ENCODE measurements at places on chromosomes 11 and 22.
A peak's percentile ranks its signal among the peaks of the same experiment; 100 is the strongest.

DNA sequence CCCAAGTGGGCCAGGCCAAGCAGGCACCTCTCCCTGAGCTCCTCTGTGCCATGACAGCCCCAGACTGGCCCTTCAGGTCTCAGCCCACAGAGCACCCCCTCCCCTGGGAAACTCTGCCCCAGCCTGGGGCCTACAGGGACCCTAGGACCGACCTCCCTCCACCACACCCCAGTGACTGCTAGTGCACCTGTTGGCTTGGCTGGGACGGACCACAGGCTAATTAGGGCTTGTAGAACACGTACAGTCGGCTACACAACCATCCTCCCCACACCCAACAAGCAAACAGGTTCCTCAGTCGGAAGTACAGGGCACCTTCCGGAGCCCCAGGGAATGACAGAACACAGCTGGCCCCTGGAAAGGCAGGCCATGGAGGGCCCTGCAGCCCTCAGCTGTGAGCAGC lies 4.3 kb downstream of the SBF1 start:
- peak; percentile 58 for DNase-seq

- DNase-seq: no peak
Measured at GRCh38 chr11:78607696-78608095, 33.0 kb upstream of the NARS2 start.

- DNase-seq: no peak
Measured at GRCh38 chr11:61082931-61083531, 19.3 kb upstream of the CD5 start.

- DNase-seq: no peak
Measured at GRCh38 chr11:129620237-129621104, 195.2 kb upstream of the TMEM45B start.

GRCh38 chr11:85821636-85822035 lies 10.7 kb upstream of the SYTL2 start:
- DNase-seq: no peak

- no peak for DNase-seq
Measured at GRCh38 chr11:78414321-78415051, 3.1 kb downstream of the GAB2 start.

- peak; percentile 42 for DNase-seq
Measured at GRCh38 chr22:31969789-31970489, 25.6 kb downstream of the YWHAH start.

DNA sequence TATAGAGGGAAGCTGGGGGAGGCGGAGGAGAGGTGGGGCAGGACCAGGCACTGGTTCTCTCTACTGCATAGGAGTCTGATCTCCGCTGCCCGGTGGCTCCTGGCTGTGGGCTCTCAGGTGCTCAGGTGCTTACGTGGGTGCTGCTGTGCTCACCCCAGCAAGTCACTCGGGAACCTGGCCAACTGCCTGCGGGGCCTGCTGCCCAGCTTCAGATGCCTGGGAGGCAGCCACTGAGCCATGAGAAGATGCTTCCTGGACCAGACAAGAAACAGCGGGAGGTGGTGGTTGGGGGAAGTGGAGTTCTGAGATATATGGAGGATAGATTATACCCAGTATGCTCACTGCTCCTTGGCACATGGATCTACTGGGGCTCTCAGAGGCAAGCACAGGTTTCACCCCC lies 1303.4 kb downstream of the TBC1D22A start:
- no peak for DNase-seq

- no peak for DNase-seq
Measured at GRCh38 chr22:20466659-20467379, 28.8 kb downstream of the KLHL22 start.

DNA sequence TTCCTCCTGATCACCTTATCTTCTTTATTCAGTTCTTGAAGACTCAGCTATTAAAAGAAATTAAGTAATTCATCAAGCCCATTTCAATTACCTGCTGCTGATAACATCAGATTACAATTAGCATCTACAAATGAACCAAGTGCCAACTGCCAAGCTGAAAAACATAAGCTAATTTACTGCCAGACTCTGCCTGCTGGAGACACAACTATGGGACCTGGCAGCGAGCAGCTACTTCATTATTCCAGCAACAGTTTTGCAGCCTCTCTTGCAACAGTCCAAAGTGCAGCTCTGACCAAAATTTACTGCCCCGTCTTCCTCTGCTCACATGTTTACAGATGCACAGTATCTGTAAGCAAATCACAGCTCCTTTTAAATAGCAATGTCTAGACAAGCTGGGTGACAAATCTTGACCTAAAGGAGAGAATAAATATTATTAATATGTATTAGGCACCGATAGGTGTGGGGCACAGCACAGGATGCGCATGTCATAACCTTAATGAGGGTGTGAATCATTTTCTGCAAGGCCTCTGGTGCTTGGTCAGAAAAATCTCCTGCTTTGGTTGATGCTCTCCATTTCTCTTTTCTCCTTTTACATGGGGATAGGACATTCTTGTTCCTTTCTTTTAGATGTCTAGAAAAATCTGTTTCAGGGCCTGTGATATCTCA lies 232.2 kb upstream of the PITPNB start:
- no peak for DNase-seq

- no peak for DNase-seq
Measured at GRCh38 chr11:94757037-94757735, 11.0 kb upstream of the AMOTL1 start.

DNA sequence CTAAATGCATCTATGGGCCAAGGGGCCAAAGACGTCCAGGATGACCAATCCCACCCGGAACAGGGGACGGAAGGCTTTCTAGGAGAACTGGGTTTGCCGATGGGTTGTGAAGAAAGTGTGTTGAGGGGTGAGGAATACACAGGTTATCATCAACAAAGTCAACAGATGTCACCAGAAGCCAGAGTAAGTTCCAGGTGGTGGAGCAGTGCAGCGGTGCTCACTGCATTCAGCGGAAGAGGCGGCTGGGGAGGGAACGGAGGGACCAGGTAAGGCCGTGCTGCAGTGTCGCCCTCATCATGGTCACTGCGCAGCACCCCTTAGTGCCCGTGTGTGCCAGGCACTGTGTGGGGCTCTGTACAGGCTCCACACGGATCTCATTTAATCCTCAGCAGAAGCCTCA lies 176.0 kb downstream of the EFCAB6 start:
- DNase-seq: no peak

GRCh38 chr11:60310407-60310998 lies 16.6 kb upstream of the MS4A6E start:
- DNase-seq: no peak

- no peak for DNase-seq
Measured at GRCh38 chr11:96781082-96781481, 391.3 kb downstream of the JRKL start.

GRCh38 chr11:113904379-113905101 lies at the start of gene HTR3B:
TSS of gene HTR3B (plus strand) at chr11:113904796. CDS start at chr11:113904934, 138 bp downstream.
- no peak for DNase-seq

DNA sequence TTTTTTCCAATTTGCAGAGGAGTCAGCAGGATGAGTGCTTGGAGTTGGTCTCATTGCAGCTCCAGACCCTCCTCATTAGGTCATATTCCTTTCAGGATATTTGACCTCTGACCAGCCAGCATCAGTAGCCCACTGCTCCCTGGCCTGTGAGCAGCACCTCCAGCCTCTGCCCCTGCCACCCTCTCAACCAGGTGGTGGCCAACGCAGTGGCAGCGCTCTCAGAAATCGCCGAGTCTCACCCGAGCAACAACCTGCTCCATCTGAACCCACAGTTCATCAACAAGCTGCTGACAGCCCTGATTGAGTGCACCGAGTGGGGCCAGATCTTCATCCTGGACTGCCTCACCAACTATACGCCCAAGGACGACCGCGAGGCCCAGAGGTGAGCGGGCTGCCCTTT lies 27.0 kb downstream of the C22orf42 start:
- no peak for DNase-seq

GRCh38 chr22:27962268-27963044 lies 43.4 kb upstream of the PITPNB start:
- no peak for DNase-seq

GRCh38 chr11:83326326-83326725 lies 40.2 kb upstream of the CCDC90B start:
- no peak for DNase-seq

DNA sequence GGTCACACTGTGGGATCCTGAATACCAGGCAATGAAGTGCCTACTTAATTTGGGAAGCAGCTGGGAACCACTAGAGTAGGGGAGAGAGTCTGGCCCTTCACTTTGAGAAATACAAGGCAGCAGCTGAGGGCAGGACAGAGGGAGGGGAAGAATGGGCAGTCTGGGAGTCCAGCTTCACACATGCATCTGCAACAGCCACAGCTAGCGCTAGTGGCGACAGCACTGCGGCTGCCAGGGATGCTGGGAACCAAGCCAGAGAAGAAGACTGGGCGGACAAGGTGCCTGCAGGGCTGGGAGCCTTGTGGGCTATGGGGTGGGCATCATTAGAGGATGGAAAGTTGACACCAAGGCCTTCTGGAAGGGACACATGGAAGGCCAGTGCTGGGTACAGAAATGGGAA lies 15.8 kb downstream of the SCUBE2 start:
- no peak for DNase-seq

DNA sequence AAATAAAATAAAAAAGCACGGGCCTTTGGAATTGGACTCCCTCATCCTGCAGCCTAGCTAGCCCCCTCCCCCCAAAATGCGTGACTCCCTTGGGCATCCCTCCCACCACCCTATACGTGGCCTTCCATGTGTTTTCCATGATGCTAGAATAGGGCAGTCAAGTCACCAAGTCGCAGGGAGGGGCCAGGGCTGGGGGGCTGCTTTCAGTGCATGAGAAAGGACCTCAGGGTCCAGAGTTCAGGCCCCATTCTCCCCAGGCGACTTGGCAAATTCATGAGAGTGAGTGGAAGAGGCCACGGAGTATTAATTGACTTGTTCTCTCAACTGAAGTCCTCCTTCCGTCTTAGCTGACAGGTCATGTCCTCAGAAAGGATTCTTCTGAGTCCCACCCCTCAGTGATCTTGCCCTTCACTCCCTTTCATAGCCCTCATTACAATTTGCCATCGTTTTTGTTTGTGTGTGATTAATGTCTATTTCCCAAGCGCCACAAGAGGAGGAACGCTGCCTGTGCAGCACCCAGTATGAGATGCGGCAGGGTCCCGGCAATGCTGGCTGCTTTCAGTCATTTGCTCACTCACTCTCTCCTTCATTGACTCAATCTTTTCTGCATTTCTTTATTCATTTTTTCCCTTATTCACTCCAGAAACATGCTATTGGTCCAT lies 17.4 kb downstream of the LRRC32 start:
- DNase-seq: no peak

GRCh38 chr11:120117991-120118390 lies 19.9 kb downstream of the TRIM29 start:
- no peak for DNase-seq

DNA sequence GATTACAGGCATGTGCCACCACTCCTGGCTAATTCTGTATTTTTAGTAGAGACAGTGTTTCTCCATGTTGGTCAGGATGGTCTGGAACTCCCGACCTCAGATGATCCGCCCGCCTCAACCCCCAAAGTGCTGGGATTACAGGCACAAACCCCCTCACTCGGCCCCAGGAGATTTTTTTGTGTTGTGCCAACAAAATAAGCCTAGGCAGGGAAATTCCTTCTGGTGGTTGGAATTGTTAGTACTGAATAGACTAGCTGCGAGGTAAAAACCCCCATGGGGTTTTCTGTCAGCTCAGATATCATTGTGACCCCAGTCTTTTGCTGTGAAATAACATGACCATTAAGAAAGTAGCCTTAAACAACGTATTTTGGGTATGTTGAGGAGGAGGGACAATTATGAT lies 144.9 kb downstream of the BCR start:
- DNase-seq: no peak

GRCh38 chr11:124835918-124836317 lies 29.3 kb upstream of the ROBO3 start:
- DNase-seq: no peak

DNA sequence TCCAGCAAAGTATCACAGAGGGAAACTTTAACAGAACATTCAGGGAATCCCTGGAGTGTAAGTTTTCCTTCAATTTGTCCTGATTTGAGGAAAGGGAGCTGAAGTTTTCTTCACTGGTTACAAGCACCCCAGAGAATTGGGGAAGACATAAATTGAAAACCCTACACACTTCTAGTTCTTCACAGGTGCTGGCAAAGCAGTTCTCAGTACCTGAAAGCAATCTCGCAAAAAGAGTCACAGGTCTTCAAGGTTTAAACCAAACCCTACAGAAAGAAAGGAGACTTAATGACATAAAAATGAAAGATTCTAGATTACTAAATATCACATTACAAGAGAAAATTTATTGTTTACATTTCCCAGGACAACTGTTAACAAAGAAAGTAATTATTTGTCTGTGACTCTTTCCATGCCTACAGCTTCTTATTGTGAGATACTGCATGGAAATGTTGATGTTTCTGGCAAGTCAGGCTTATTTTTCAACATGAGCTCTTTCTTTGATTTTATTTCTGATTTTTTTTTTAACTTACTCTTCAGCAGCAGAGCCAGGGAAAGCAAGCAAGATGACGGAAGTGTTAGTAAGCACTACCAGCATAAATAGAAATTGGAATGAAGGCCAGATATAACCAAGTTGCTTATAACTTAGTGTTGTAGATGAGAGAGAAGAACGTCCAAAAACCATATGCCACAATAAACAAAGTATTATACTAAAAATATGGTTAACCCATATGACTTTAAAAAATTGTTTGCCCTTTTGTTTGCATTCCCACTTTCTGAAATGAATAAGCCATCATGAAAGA lies 44.1 kb downstream of the FANCF start:
- DNase-seq: no peak

GRCh38 chr22:40309631-40310030 lies 36.7 kb upstream of the ADSL start:
- no peak for DNase-seq

GRCh38 chr11:32581556-32581955 lies 2.1 kb upstream of the EIF3M start:
- DNase-seq: no peak

GRCh38 chr22:23180301-23180892 lies at the start of gene BCR:
TSS of gene BCR (plus strand) at chr22:23180509. CDS start at chr22:23180961, 452 bp downstream.
- peak; percentile 62 for DNase-seq

DNA sequence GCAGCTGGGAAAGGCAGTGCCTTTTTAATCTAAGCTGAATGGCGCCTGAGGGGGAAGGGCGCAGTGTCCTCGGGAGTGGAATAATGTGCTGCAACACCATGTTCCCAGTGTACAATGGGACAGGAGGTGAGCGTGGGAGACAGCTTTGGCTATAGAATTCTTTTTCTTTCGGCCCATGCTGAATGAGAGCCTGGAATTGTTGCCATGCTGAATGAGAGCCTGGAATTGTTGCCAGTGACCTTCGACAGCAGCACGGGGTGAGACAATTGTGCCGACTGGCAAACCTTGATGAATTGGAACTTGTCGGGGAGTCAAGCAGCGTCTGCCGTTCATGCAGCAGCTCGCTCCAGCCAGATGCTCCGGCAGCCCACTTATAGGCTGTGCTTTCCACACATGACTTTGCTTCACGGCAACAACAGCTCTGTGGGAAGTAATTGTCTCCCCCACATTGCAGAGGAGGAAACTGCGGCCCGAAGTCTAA lies 141.4 kb upstream of the E2F8 start:
- no peak for DNase-seq

- no peak for DNase-seq
Measured at GRCh38 chr11:61879152-61879551, 12.2 kb downstream of the FADS3 start.

- DNase-seq: no peak
Measured at GRCh38 chr11:123100379-123101085, 38.6 kb upstream of the HSPA8 start.

- DNase-seq: no peak
Measured at GRCh38 chr11:57637626-57638004, 12.1 kb downstream of the YPEL4 start.

GRCh38 chr11:21148376-21148775 lies 479.0 kb downstream of the NELL1 start:
- DNase-seq: no peak

Measured in DND-41 (cell line).